Fibroblast of skin of right biceps (primary cell): ENCODE measurements at places on chromosomes 3 and 15.

GRCh38 chr3:61666615-61667330, 105.4 kb downstream of the PTPRG start:
- DNase-seq, result peak; percentile 61

- DNase-seq, result no peak
Observed at GRCh38 chr3:113535898-113536297, 3.5 kb downstream of the SIDT1 start.

DNA sequence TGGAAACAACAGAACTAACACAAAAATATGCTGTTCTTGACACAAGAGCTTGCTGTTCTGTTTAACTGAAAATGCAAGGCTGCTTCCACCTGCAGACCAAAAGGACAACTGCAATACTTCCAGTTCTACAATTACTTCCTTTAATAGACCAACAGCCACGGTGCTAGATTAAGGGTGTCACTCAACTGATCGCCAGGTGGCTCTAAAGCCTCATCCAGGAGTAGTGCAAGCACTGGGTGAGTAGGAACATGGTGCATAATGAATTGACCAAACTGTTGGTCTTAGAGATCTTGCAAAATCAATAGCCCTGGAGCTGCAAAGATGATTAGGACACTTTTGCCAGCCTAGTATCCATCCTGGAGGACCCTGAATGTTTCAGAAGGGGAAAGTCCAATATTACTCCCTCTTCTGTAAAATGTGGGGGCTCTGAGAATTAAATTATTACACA, 3.6 kb upstream of the CLDN16 start:
- DNase-seq, result peak; percentile 34

- peak; percentile 60 for DNase-seq
Observed at GRCh38 chr15:101204739-101205535, 46.9 kb downstream of the CHSY1 start.

GRCh38 chr3:4988983-4989834, 10.0 kb downstream of the BHLHE40 start:
- DNase-seq, result no peak
